Lung (tissue), 17 donors: ENCODE measurements at places on chromosomes 12 and 14. TPM values are rescaled to one million over a fixed set of nuclear protein-coding genes. Genes with fewer than 3 reads are reported as not detected.

- DNase-seq: no peak
Observed at GRCh38 chr12:116497051-116497591, 62.1 kb upstream of the MAP1LC3B2 start.

- peak; percentile 88 for DNase-seq
Observed at GRCh38 chr12:32455607-32456071, 56.3 kb downstream of the FGD4 start.

- no peak for DNase-seq
Observed at GRCh38 chr14:57657487-57657886, 163.8 kb upstream of the CCDC198 start.

DNA sequence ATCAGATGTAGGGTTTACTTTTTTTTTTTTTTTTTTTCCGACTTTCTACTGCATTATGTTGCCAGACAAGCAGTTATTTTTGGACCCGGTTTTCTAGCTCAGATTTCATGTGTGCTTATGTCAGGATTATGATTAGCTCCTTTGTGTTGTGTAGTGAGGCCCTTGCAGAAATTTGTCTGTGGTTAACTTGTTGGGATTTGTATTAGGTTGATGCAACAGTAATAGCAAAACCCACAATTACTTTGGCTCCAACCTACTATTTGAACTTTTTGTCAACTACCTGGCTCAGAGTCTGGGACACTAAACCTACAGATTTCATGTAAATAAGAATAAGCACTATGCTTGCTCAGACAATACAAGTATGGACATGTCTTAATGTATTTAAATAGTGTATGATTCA, 44.1 kb upstream of the KCNJ8 start:
- DNase-seq: no peak

DNA sequence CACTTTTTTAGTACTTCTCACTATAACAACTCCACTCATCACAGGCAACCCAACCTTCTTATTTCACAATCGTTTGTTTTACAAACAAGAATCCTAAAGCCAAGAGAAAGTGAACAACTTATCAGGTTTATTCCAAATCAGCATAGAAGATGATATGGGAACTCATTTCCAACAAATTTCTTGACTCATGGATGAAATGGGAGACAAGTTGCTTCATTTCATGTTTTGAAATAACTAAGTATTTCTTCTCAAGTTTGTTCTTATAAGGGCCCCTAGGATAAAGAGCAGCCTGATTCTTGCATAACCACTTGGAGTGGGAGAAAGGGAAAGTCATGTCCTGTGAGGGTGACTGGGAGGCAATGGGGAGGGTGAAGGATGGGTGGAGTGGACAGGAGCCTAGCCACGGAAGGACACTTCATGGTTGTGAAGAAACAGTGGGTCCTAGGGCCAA, 168.3 kb downstream of the DUSP6 start:
- no peak for DNase-seq

DNA sequence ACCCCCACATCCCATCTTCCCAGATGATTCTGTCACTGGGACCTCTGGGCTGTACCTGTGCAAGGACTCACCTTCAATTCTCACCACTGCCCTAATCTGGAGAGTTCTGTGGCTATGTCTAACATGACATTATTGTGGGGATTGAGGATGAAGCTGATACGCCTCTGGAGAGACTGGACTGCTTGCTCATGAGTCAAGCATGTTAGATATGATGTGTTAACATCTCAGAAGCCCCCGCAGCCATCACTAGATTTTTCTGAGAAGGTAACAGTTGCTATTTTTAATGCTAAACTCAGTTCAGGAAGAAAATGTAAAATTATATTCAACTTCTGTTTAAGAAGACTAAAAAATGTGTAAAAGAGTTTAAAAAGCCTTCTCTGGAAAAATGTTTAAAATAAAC, 25.7 kb downstream of the JKAMP start:
- DNase-seq: no peak

GRCh38 chr12:115758183-115758582, 519.3 kb downstream of the MED13L start:
- no peak for DNase-seq

GRCh38 chr12:124550123-124551089, 17.0 kb downstream of the NCOR2 start:
- DNase-seq: peak; percentile 39

- DNase-seq: peak; percentile 39
Observed at GRCh38 chr12:29187756-29188155, 38.7 kb downstream of the FAR2 start.

- no peak for DNase-seq
Observed at GRCh38 chr12:131452444-131452860, 258.4 kb upstream of the SFSWAP start.

GRCh38 chr14:50744231-50744630, 76.1 kb upstream of the SAV1 start:
- no peak for DNase-seq

DNA sequence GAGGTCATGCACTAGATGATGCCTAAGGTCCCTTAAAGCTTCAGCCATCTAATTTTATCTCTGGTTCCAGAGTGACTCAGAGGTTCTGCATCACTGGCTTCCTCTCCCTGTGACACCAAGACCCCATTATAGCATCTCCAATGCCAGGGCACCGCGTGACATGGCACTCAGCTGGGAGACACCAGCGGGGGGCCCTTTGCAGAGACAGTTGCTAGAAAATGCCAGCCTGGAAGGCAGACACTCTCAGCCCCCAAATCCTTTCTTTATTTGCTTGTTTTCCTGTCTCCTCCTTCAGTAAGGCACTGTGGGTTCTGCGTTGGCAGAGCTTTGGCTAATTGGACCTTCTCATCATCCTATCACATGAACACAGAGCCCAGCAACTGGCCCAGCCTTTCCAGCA, 123.5 kb upstream of the VRK1 start:
- DNase-seq: no peak

DNA sequence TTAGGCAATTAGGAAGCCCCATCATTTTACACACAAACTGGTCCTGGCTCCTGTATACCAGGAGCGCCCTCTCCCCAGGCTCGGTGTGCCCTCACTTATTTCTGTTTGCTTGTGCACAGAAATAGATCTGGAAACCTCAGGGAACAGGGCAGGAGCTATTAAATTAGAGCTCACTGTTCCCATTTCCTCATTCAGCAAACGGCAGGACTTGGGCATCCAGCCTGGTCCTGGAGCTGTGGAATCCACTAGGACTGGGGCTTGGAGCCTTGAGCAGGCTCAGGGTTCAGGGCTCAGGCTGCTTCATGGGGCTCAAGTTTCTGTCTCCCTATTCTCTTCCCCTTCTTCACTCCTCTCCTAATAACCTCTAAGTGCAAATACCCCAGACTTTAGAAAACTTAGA, 91.3 kb downstream of the VCPKMT start:
- DNase-seq: no peak

GRCh38 chr14:95562892-95563685, 28.2 kb downstream of the GLRX5 start:
- DNase-seq: peak; percentile 21

DNA sequence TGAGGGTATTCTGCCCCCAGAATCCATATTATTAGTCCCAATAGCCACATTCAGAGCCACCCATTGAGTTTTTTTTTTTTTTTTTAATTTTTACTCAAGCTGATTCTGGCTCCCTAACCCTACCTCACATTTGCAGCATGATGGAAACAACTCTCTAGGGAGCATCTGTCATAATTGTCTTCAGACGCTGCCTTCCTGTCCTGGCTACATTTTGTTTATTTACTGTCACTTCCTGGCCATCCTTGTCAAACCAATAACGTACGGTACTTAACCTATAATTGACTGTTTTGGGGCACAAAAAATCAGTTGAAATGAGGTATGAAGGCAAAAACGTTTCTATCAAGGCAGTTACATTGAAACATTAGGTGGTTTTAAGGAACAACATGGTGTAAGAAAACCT, 2.1 kb downstream of the GLIPR1 start:
- no peak for DNase-seq

DNA sequence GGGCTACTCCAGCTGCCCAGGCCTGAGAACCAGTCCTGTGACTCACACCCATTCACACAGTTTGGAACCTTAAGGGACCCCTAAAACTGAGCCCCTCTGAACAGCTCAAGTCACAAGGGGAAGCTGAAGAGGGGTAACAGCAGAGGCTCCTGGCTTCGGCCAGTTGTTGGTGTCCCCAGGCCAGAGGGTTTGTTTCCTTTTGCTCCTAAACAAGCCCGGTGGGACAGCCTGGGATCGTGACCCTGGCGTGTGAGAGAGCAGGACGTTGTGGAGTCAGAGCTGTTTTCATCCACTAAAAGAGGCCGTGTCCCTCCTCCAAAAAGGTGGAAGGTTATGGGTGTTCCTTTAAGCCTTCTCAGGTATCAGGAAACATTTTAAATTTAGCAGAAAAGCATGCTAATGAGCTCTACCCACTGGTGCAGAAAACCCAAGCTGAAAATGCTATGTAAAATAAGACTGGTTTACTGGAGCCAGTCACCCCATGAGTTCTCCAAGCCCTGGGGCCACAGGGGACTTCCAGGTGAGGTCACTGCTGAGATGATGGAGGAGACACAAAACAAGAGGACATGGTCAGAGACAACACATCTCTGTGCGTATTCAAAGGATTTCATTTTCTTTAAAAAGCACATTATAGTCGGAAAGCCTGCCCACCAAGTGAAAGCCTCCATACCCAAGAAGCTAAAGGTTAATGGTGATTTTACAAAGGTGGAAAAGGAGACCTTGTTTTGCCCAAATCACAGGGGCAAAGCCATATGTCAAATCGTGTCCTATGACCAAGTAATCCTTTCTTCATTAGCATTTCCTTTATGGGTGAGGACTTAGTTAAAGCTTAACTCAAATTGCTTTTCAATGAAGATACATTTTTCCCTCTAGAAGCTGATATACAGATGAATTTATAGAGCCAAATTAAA, 14.1 kb downstream of the PRKAB1 start:
- DNase-seq: no peak

GRCh38 chr12:124648710-124649384, 81.4 kb upstream of the NCOR2 start:
- DNase-seq: no peak

GRCh38 chr12:84294246-84294645, 618.4 kb downstream of the SLC6A15 start:
- DNase-seq: no peak

DNA sequence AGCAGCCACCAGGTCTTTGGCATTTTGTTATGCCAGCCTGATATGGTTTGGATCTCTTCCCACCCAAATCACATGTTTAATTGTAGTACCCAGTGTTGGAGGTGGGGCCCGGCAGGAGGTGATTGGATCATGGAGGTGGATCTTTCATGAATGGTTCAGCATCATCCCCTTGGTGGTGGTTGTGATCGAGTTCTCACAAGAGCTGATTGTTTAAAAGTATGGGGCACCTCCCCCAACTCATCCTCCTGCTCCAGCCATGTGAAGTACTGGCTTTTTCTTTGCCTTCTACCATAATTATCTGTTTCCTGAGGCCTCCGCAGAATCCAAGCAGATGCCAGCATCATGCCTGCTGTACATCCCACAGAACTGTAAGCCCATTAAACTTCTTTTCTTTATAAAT, 12.8 kb upstream of the PRKD1 start:
- no peak for DNase-seq

Gene RHOJ
- total RNA-seq: 25.7 TPM

Gene NOXRED1
- total RNA-seq: 0.43 TPM

Gene ANKRD33
- 0.14 TPM for total RNA-seq

Gene RAB5B
- total RNA-seq: 118 TPM

Gene EXD2
- 25.7 TPM for total RNA-seq

Gene PLEK2
- total RNA-seq: 2.8 TPM
